ENCODE measurements at places on chromosomes 6 and 20.

GRCh38 chr20:56440346-56441007 is 27.9 kb upstream of the RTF2 start:
- peak; percentile 41 for DNase-seq

- DNase-seq: no peak
Measured at GRCh38 chr20:42461965-42462593, 727.6 kb downstream of the PTPRT start.

- no peak for DNase-seq
Measured at GRCh38 chr20:623021-623420, 12.9 kb upstream of the TCF15 start.

DNA sequence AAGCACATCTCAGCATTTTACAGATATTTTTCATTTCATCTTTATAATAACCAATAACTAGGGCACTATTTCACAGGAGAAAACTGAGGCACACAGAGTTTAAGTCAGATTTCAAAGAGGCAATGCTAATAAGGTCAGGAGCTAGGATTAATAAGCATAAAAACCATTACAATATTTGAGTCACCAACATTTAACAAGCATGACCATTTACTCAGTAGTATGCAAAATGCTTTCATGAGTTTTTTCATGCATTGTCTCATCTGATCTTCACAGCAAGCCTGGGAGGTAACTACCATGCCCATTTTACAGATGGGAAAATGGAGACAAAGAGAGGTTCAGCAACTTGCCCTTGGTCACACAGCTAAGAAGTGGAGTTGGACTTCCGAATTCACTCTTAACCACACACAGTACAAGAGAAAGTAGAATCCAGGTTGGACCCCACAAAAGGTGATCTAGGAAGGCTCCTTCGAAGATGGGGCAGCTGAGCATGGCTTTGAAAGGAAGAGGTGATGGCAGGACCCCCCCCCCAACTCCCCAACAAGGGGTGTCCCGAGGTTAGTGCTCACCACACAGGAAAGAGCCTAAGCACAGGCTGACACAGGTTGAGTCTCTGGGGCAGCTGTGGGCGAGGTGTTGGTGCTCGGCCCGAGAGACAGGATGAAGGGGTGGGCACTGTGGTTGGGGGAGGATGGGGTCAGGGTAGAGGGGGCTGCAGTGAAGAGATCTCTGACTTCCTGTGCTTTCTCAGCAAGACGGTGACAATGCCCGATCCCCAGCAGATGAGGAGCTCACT is 108.8 kb downstream of the PREX1 start:
- peak; percentile 44 for DNase-seq

- DNase-seq: no peak
Measured at GRCh38 chr20:41213150-41213820, 75.9 kb downstream of the PLCG1 start.

- DNase-seq: no peak
Measured at GRCh38 chr6:28985462-28986164, 19.5 kb downstream of the ZNF311 start.

- DNase-seq: no peak
Measured at GRCh38 chr6:5626727-5627426, 365.6 kb downstream of the FARS2 start.

- DNase-seq: no peak
Measured at GRCh38 chr6:113995634-113996033, 24.7 kb upstream of the HDAC2 start.

DNA sequence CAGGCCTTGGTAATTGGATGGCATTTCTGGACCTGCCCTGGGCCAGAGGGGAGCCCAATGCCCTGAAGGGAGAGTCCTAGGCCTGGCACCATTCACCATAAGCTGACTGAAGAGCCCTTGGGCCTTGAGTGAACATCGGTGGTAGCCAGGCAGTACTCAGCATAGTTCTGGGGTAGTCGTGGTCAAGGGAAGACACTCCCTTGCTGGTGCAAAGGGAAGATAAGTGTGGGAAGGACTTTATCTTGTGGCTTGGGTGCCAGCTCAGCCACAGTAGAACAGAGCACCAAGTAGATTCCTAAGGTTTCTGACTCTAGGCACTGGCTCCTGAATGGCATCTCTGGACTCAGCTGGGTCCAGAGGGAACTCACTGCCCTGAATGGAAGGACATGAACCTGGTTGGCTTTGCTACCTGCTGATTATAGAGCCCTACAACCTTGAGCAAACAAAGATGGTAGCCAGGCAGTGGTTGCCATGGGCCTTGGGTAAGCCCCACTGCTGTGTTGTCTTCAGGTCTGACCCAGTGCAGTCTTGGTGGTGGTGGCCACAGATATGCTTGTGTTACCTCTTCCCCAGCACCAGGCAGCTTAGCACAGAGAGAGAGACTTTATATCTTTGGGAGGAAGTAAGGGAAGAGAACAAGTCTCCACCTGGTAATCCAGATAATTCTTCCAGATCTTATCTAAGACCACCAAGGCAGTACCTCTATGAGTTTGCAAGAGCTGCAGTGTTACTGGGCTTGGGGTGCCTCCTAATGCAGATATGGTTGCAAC is 83.5 kb downstream of the PRDM13 start:
- no peak for DNase-seq
